ENCODE measurements at places on chromosomes 11 and 22.
A peak's percentile ranks its signal among the peaks of the same experiment; 100 is the strongest.

GRCh38 chr11:12963051-12963450 lies 46.1 kb upstream of the RASSF10 start:
- DNase-seq, result no peak

GRCh38 chr22:49829044-49829853 lies 1.6 kb upstream of the BRD1 start:
- DNase-seq, result no peak

DNA sequence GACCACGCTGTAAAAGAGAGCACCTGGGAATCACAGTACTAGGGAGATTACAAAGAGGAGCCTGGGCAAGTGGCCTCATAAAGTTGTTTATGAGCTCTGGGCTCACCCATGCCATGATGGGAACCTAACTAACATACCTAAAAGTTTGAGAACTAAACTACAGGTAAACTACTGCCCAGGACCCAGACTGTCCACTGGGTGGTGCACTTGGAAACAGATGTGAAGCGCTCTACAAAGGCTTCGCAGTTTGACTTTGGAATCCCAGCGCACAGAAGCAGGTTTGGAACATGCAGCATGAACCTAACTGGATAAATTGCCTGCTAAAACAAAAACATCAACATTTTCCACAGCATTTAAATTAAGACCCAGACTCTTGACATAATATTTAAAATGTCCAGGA lies 418.6 kb downstream of the FAM181B start:
- DNase-seq, result no peak

DNA sequence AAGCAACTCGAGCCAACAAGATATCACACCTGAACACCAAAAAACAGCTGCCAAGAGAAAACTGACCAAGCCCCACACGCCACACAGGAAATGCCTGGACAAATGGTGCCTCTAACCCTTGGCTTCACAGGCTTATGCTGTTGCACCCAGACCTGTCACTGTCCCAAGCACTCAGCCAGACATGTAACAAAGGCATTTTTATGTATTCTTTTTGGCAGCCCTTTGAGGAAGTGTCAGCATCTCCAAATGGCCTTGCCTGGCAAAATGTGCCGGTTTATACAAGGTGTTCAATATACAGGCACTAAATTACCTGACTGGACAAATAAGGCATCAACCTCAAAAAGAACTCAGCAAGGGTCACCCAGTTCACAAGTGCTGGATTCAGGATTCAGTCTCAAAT lies 6.1 kb downstream of the HDHD5 start:
- DNase-seq, result no peak

DNA sequence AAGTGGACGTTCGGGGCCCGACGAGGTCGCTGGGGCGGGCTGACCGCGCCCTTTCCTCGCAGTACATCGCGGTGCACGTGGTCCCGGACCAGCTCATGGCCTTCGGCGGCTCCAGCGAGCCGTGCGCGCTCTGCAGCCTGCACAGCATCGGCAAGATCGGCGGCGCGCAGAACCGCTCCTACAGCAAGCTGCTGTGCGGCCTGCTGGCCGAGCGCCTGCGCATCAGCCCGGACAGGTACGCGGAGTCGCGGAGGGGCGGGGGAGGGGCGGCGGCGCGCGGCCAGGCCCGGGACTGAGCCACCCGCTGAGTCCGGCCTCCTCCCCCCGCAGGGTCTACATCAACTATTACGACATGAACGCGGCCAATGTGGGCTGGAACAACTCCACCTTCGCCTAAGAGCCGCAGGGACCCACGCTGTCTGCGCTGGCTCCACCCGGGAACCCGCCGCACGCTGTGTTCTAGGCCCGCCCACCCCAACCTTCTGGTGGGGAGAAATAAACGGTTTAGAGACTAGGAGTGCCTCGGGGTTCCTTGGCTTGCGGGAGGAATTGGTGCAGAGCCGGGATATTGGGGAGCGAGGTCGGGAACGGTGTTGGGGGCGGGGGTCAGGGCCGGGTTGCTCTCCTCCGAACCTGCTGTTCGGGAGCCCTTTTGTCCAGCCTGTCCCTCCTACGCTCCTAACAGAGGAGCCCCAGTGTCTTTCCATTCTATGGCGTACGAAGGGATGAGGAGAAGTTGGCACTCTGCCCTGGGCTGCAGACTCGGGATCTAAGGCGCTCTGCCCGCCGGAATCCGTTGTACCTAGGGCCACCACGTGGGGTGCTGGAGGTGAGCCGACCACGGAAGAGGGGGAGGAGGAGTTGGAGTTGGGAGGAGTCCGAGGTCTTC lies 771 bp downstream of the MIF start:
- DNase-seq, result peak; percentile 64

- DNase-seq, result no peak
These were observed 129.4 kb downstream of the CCDC34 start for GRCh38 chr11:27233654-27234042.

Measured in NCI-H774 (cell line).